Parietal lobe (tissue), 2 donors: ENCODE measurements at places on chromosomes 11 and 22. TPM values are rescaled to one million over a fixed set of nuclear protein-coding genes. Genes with fewer than 3 reads are reported as not detected.

Gene EFEMP2
- total RNA-seq: 18.8 TPM

Gene HMOX1
- total RNA-seq: 1.6 TPM

Gene YPEL4
- 5.6 TPM for total RNA-seq

Gene CBX6
- total RNA-seq: 37.9 TPM

Gene MMP11
- 23.8 TPM for total RNA-seq

Gene PRDX5
- 82.3 TPM for total RNA-seq

Gene SART1
- 41.9 TPM for total RNA-seq

Gene IFTAP
- 58.5 TPM for total RNA-seq

Gene KCNJ11
- 12.2 TPM for total RNA-seq

Gene KRTAP5-10
- not detected for total RNA-seq

Gene RFPL1
- total RNA-seq: not detected

Gene FZD4
- 29.1 TPM for total RNA-seq

Gene SCGB1D2
- not detected for total RNA-seq

Gene SYT12
- total RNA-seq: 0.31 TPM

Gene OR5A1
- not detected for total RNA-seq

Gene TENM4
- total RNA-seq: 192 TPM

Gene ZNF214
- total RNA-seq: 17.8 TPM

Gene NPAT
- total RNA-seq: 34.1 TPM

Gene RTN4RL2
- total RNA-seq: 1.6 TPM

Gene GPHA2
- not detected for total RNA-seq

Gene MPZL2
- total RNA-seq: 0.63 TPM

Gene C11orf87
- 25.4 TPM for total RNA-seq

Gene NOX4
- total RNA-seq: 9.4 TPM

Gene OR52A1
- not detected for total RNA-seq

Gene MMP27
- total RNA-seq: not detected

Gene FOLR3
- not detected for total RNA-seq

Gene GNB1L
- total RNA-seq: 7.8 TPM

Gene OR8G5
- not detected for total RNA-seq

Gene MLC1
- 23.8 TPM for total RNA-seq

Gene PLAAT4
- 0.94 TPM for total RNA-seq

Gene DMC1
- total RNA-seq: 4.1 TPM

Gene CLTCL1
- 18.2 TPM for total RNA-seq

Gene C22orf15
- not detected for total RNA-seq

Gene OR5P2
- total RNA-seq: not detected
